ENCODE measurements at places on chromosomes 4 and X. TPM values are rescaled to one million over a fixed set of nuclear protein-coding genes. Genes with fewer than 3 reads are reported as not detected.
A peak's percentile ranks its signal among the peaks of the same experiment; 100 is the strongest.

Gene F9
- polyA plus RNA-seq, result not detected

Gene HSFX2
- polyA plus RNA-seq, result not detected

Gene NSUN7
- 5.3 TPM for polyA plus RNA-seq

DNA sequence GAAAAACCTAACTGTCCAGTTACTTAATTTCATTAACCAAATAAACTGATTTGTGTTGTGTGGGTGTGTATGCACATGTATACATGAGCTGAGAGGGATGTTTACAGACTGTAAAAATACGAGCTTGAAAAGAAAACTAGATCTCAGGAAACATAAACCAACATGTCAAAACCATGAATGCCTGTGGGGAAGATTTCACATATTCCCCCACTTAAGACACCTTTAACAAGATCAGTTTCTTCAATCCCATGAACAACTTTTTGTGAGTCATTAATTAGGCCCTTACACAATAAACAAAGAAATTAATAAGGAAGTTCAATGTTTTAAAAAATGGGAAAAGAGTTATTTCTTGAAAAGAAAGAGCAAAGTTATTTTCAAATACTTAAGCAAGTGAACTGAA is 170.8 kb downstream of the ZNF674 start:
- no peak overlapping the region for H3K27ac ChIP-seq
- no peaks in the 10 kb centered on the region for H3K36me3 ChIP-seq
- H3K4me1 ChIP-seq, result no peaks in the 10 kb centered on the region
- no peak for DNase-seq
- H3K27me3 ChIP-seq, result no peaks in the 10 kb centered on the region
- H3K4me3 ChIP-seq, result no peak overlapping the region

Gene GRIA2
- polyA plus RNA-seq, result 0.18 TPM

GRCh38 chr4:16693641-16694040 is 204.8 kb downstream of the LDB2 start:
- H3K36me3 ChIP-seq, result no peaks in the 10 kb centered on the region
- H3K4me3 ChIP-seq, result no peak overlapping the region
- H3K27ac ChIP-seq, result no peak overlapping the region
- no peaks in the 10 kb centered on the region for H3K27me3 ChIP-seq
- peak; percentile 28 for DNase-seq

DNA sequence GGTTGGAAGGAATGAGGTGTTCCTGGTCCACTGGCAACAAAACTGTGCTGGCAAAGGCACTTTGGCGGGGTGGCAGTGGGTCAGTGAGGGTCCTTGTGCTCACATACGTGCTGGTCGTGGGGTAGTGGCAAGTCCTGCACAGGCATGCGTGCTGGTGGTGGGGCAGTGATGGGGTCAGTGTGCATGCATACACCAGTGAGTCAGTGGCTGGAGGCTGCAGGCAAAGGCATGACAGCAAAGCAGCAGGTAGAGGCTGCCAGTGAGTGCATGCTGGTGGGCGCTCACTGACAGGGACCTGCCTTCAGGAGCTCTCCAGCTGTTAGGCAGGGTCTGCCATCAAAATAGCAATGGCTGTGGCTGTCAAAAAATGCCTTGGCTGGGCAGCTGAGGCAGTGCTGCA is 42.1 kb downstream of the TMPRSS11E start:
- H3K4me1 ChIP-seq, result peaks cover under 1% of the 10 kb centered on the region
- H3K27ac ChIP-seq, result no peak overlapping the region

Gene GIMD1
- polyA plus RNA-seq, result not detected

- H3K4me1 ChIP-seq, result peaks cover 5% of the 10 kb centered on the region
- no peak overlapping the region for H3K27ac ChIP-seq
- DNase-seq, result no peak
- H3K36me3 ChIP-seq, result no peaks in the 10 kb centered on the region
- H3K4me3 ChIP-seq, result no peak overlapping the region
- H3K27me3 ChIP-seq, result no peaks in the 10 kb centered on the region
Measured at GRCh38 chrX:3340016-3340415, 6.4 kb downstream of the MXRA5 start.

GRCh38 chr4:147707892-147708672 is 23.8 kb upstream of the ARHGAP10 start:
- H3K36me3 ChIP-seq, result no peaks in the 10 kb centered on the region
- no peaks in the 10 kb centered on the region for H3K27me3 ChIP-seq
- no peak overlapping the region for H3K4me3 ChIP-seq
- H3K4me1 ChIP-seq, result peaks cover 8% of the 10 kb centered on the region

Gene PAGE1
- polyA plus RNA-seq, result not detected

GRCh38 chrX:9147726-9148125 is 113.8 kb upstream of the FAM9B start:
- no peaks in the 10 kb centered on the region for H3K36me3 ChIP-seq
- no peak overlapping the region for H3K4me3 ChIP-seq
- peak; percentile 13 for DNase-seq
- H3K4me1 ChIP-seq, result no peaks in the 10 kb centered on the region
- H3K27me3 ChIP-seq, result no peaks in the 10 kb centered on the region

DNA sequence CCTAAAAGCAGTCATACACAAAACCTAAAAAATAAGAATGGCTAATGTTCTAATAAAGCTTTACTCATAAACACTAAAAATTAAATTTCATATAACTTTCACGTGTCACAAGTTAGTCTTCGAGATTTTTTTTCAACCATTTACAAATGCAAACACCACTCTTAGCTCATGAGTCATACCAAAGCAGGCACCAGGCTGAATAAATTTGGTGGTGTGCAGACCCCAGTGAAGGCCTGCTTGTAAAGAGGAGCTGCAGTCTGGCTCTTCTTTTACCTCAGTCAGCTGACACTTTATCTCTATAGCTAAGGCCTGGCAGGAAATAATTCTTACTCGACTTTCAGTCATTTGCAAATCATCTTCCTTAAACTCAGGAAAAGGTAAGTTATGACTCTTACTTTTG is 37.4 kb downstream of the CLOCK start:
- H3K36me3 ChIP-seq, result peaks cover 22% of the 10 kb centered on the region
- DNase-seq, result no peak
- no peaks in the 10 kb centered on the region for H3K27me3 ChIP-seq
- H3K27ac ChIP-seq, result no peak overlapping the region
- H3K4me1 ChIP-seq, result no peaks in the 10 kb centered on the region
- H3K4me3 ChIP-seq, result no peak overlapping the region

DNA sequence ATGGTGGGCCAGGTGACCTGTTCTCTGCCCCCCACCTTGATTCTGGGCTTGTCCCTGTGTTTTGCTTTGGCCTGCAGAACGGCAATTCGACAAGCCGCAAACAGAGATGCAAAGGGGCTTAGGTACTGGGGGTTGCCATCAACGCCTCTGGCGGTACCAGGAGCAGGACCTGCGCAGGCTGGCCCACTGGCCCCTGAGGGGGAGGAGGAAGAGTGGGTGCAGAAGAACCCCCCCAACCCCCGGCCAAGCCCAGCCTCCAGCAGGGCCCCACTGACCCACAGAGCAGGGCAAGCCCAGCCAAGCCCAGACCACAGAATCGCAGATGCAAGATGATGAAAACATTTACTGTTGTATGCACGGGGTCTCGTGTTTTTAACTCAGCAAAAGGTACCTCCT is 89.4 kb downstream of the PPP2R2C start:
- no peaks in the 10 kb centered on the region for H3K27me3 ChIP-seq
- no peaks in the 10 kb centered on the region for H3K36me3 ChIP-seq
- DNase-seq, result no peak

GRCh38 chrX:3577551-3577950 is 135.9 kb downstream of the PRKX start:
- no peak for DNase-seq
- H3K36me3 ChIP-seq, result no peaks in the 10 kb centered on the region
- H3K4me1 ChIP-seq, result no peaks in the 10 kb centered on the region
- no peaks in the 10 kb centered on the region for H3K27me3 ChIP-seq
- H3K4me3 ChIP-seq, result no peak overlapping the region

Measured in stomach (tissue), 19 donors.